ENCODE measurements at places on chromosomes 1 and 21.
A peak's percentile ranks its signal among the peaks of the same experiment; 100 is the strongest.

DNA sequence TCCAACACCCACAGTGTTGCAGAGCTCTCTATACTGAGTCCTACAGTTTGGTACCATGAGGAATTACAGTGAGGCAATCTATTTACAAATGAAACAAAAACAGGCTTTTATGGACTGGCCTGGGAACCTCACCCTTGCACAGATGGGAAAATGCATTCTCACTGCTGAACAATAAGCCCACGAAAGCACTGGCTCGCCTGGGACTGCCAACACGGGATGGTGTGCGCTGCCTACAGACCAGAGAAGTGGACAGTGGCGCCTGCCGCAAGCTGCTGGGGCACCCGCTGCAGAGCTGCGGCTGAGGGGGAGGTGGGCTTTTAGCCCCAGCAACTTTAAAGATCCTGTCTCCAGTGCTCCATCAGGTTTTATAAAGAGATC, 28.5 kb upstream of the ABCG1 start:
- no peak for DNase-seq

DNA sequence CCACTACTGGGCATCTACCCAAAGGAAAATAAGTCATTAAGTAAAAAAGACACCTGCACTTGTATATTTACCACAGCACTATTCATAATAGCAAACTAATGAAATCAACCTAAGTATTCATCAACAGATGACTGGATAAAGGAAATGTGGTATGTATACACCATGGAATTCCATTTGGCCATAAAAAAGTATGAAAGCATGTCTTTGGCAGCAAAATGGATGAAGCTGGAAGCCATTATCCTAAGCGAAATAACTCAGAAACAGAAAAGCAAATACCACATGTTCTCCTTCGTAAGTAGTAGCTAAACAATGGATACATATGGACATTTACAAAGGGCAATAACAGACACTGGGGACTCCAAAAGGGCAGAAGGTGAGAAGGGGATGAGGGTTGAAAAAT, 485.7 kb upstream of the BRINP3 start:
- no peak for DNase-seq

GRCh38 chr21:43832648-43833047, 32.4 kb upstream of the AGPAT3 start:
- DNase-seq = peak; percentile 71

DNA sequence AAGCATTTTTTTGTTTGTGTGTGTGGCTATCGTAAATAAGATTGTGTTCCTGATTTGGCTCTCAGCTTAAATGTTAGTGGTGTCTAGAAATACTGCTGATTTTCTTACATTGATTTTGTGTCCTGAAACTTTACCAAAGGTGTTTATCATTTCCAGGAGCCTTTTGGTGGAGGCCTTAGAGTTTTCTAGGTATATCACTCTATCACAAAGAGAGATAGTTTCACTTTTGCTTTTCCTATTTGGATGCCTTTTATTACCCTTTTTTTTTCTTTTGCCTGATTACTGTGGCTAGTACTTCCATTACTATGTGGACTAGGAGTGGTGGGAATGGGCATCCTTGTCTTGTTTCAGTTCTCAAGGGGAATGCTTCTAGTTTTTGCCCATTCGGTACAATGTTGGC, 109.6 kb downstream of the S1PR1 start:
- DNase-seq = no peak

GRCh38 chr21:27590271-27590670, 623.4 kb upstream of the ADAMTS5 start:
- peak; percentile 76 for DNase-seq

DNA sequence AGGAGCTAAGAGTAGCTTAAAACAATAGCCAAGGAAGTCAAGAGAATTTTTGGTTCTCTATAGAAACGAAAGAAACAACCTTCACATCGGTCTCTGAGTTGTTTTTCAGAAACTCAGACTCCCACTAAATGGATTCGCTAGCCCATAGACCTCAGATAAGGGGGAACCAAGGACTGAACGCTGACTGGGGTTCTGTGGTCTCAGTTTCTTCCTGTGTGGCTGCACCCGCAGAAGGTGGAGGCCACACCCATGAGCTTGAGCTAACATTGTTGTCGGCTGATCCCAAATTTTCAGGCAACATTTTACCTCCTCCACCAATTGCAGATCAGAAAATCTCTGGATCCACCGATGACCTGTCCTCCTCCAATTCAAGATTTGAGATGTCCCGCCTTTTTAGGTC, 456.1 kb downstream of the AJAP1 start:
- no peak for DNase-seq

GRCh38 chr1:14983277-14983676, 170.3 kb upstream of the TMEM51 start:
- DNase-seq = no peak

DNA sequence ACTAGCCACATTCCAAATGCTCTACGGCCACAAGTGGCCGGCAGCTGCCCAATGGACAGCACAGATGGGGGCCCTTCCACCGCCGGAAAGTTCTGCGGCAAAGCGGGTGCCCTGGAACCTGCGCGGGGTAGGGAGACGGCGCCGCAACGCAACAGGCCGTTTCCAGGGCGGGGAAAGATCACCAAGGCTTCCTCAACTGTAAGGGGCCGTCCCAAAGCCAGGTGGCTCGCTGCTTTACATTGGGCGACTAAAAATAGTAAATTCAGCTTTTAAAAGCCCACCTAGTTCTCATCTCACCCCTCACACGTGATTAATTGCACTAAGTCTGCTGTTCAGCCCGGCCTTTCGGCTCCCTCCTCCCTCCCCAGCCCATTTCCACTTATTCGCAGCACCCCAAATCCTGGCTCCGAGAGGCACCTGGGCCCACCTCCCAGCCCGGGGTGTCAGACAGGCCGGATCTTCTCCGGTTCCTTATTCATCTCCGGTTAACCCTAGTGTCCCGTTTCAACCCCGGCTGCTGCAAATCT, 643 bp downstream of the CFAP298 start:
- DNase-seq = peak; percentile 80

- DNase-seq = no peak
These were observed 167.5 kb downstream of the TPR start for GRCh38 chr1:186207391-186208085.

- peak; percentile 73 for DNase-seq
These were observed 1.7 kb downstream of the RLF start for GRCh38 chr1:40162753-40163441.

DNA sequence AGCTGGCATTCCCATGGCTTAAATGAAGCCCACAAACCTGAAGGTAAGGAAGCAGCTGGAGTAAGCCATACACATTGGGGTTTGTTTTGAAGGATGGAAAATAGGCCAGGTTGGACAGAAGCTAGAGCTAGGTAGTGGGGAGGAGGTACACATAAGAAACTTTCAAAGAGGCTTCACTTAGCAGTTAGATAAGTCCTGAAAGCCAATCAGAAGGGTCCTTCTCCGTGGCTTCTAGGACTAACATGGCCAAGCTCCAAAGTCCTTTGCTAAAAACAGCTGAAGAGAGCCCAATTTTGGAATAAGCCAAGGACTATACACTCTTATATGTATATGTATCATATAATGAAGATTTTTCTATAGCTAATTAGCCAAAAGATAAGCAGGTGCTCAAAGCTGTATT, 1.8 kb downstream of the EYA3 start:
- no peak for DNase-seq

GRCh38 chr1:210291081-210291764, 37.5 kb upstream of the HHAT start:
- DNase-seq = no peak

DNA sequence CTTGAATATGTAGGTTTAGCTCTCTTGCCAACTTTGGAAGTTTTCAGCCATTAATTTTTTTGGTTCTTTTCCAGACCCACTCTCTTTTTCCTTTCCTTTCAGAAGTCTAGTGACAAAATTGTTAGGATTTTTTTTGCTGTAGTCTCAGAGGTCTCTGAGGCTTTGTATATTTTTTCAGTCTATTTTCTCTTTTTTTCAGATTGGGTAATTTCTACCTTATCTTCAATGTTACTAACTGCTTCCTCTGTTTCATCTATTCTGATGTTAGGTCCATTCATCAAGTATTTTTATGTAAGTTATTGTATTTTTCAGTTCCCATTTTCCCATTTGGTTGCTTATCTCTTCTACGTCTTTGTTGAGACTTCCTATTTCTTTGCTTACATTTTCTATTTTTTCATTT, 15.7 kb downstream of the RGS2 start:
- no peak for DNase-seq

DNA sequence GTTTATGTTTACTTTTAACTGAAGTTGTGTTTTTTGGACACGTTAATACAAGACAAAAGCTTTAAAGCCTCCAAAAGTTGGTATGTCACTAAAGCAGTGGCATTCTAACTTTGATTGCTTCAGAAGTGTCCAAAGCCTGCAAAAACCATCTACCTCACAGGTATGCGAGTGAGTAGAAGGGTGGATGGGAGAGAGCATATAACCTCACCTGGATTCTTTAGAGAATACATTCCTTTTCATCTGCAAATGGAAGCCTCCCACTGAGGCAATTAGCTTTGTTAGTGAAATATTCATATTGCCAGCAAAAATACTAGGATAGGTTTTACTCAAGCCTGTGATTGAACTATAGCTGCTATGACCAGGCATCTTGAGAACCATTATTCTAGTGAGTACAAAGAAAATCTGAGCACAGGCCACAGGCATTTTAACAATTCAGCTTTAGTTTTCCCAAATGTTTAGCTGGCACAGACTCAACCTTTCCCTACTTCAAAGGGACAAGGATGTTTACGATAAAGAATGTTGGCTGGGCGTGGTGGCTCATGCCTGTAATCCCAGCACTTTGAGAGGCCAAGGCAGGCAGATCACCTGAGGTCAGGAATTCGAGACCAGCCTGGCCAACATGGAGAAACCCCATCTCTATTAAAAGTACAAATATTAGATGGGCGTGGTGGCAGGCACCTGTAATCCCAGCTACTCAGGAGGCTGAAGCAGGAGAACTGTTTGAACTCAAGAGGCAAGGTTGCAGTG, 39.7 kb downstream of the MAP3K21 start:
- no peak for DNase-seq

- DNase-seq = no peak
These were observed 65.8 kb upstream of the VAMP3 start for GRCh38 chr1:7705048-7705907.

DNA sequence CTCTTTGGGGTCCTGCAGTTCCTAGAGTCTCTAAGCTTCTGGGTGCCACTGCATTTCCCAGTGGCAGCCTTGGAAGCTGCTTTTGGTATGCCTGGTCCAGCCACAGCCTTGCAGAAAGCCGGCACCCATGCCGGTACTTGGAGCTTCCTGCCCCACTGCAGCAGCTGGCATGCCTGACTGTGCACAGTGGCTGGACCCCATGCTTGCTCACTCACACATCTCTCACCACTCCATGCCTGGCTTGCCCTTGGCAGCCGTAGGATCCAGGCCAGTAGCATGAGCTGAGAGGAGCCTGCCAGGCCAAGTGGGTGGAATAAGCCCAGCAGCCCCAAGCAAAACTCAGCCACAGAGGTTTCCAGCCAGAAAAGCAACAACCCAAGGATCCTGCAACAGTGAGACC, 20.3 kb upstream of the FNBP1L start:
- no peak for DNase-seq

DNA sequence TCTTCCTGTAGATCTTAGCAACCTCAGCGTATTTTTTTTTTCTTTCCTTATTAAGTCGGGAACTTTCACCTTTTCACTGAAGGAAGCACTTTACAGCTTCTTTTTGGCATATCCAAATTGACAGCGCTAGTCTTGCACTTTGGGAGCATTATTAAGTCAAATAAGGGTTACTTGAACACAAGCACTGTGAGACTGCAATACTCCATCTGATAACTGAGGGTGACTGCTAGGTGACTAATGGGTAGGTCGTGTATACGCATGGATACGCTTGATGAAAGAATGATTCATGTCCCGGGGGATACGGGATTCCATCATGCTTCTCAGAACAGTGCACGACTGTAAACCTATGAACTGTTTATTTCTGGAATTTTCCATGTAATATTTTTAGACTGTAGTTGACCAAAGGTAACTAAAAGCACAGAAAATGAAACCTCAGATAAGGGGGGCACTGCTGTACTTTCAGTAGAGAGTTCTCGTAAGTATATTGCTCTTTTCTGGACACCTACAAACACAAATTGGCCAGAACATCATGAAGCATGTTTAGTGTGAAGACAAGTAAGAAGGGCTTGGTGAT, 364.7 kb downstream of the SMYD3 start:
- DNase-seq = peak; percentile 95

DNA sequence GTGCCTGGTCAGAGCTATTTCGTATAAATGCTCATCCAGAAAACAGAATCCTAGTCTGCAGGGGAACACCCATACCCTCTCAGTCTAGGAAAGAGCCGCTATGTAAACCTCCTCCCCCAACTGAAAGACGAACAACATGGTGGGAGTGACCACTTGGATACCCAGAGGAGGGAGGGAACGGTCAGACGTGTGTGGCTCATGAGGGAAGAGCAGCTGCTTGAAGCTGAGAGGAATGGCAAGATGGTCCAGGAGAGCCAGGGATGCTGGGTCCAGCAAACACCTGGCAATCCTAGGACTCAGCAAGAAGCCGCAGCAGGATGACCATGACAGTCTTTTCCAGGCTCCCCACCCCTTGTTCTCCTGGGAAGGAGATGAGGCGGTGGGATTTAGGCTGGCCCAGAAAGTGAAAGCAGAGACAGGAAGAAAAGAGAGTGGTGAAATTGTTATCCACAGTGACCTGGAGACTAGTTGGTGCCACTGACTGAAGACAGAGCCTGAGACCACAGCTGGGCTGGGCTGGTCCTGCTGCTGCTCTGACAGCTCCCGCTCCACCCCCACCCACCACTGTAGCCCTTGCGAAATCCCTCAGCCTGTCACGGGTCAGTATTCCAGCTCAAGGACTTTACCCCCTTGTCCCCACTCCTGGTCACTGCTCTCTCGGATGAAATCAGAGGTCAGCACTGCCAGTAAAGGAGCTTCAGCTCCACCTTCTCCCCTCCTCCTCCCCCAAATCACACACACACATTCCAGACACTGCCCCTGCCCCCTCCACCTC, 3.6 kb downstream of the CERS2 start:
- peak; percentile 94 for DNase-seq

- no peak for DNase-seq
These were observed 121.2 kb downstream of the HMGB4 start for GRCh38 chr1:33984906-33985565.

DNA sequence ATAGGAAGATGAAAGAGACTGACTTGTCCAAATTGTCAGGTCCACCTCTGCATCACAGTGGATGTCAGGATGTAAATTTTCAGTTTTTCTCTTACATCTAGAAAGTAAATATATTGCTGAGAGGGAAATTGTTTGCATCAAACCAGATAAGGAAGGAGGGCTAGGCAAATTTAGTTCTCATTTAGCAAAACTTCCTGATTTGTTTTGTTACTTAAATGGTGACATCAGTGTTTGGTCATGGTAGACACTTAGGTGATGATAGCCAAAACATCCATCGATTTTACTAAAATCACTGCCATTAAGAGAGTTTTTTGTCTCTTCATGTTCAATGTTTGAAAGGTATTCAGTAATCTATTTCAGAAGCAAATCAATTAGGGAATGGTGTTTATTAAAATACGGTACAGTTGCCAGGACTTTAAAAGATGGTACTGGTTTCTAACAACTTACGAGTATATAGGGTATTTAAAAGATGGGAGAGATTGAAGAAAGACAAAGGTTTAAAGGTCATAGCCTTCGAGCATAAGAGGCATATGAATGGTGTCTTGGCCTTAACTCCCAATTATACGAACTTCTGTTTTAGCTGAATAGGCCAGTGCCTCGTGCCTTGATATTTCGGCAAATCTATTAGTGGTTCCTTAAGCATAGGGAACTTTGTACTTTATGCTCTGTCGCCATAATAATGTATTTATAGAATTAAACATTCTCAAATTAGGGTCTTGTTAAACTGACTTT, 3.0 kb downstream of the IER5 start:
- DNase-seq = no peak
